ENCODE measurements at places on chromosomes 12 and 14. TPM values are rescaled to one million over a fixed set of nuclear protein-coding genes. Genes with fewer than 3 reads are reported as not detected.

TMEM52B gene
- total RNA-seq: not detected

HOXC4 gene
- not detected for total RNA-seq

PIANP gene
- not detected for total RNA-seq

POP5 gene
- 40.0 TPM for total RNA-seq

PLEKHH1 gene
- total RNA-seq: 6.3 TPM

GPR162 gene
- 0.21 TPM for total RNA-seq

SIX6 gene
- not detected for total RNA-seq

RPS29 gene
- 16,337 TPM for total RNA-seq

HCAR1 gene
- 0.21 TPM for total RNA-seq

FGF6 gene
- total RNA-seq: not detected

KCNC2 gene
- total RNA-seq: not detected

VWF gene
- 0.56 TPM for total RNA-seq

SMOC1 gene
- total RNA-seq: 14.3 TPM

FAM181A gene
- total RNA-seq: 0.99 TPM

SRSF9 gene
- total RNA-seq: 151 TPM

SLC25A21 gene
- 3.8 TPM for total RNA-seq

FZD10 gene
- total RNA-seq: 0.92 TPM

JAG2 gene
- total RNA-seq: 89.4 TPM

LRIG3 gene
- total RNA-seq: 57.9 TPM

MAP4K5 gene
- total RNA-seq: 78.0 TPM

PDE6H gene
- not detected for total RNA-seq

TAS2R7 gene
- total RNA-seq: not detected

PKP2 gene
- 18.5 TPM for total RNA-seq

MDGA2 gene
- not detected for total RNA-seq

IGF1 gene
- not detected for total RNA-seq

C1QL4 gene
- total RNA-seq: not detected

IQSEC3 gene
- not detected for total RNA-seq

OTUB2 gene
- total RNA-seq: 5.3 TPM

LDHB gene
- total RNA-seq: 1,027 TPM

SLC17A8 gene
- total RNA-seq: not detected

TXNDC16 gene
- 1.4 TPM for total RNA-seq

AMDHD1 gene
- 0.07 TPM for total RNA-seq

DEPDC4 gene
- 3.1 TPM for total RNA-seq

HIGD1C gene
- not detected for total RNA-seq

ACSM4 gene
- total RNA-seq: not detected

PZP gene
- not detected for total RNA-seq

GALNT9 gene
- total RNA-seq: not detected

KCNJ8 gene
- total RNA-seq: 0.14 TPM

GPR84 gene
- not detected for total RNA-seq

LTBP2 gene
- 28.1 TPM for total RNA-seq

SIX1 gene
- total RNA-seq: 11.3 TPM

CTSG gene
- total RNA-seq: not detected

AMN gene
- 3.8 TPM for total RNA-seq

SMAGP gene
- total RNA-seq: 63.3 TPM

DAZAP2 gene
- 201 TPM for total RNA-seq

IPO8 gene
- total RNA-seq: 16.9 TPM

OAS3 gene
- 8.9 TPM for total RNA-seq

NKX2-1 gene
- total RNA-seq: 9.1 TPM

GRIP1 gene
- total RNA-seq: 3.6 TPM

TRIM9 gene
- total RNA-seq: 0.14 TPM
